Left renal pelvis (tissue), 4 donors: ENCODE measurements at places on chromosomes 4 and X. TPM values are rescaled to one million over a fixed set of nuclear protein-coding genes. Genes with fewer than 3 reads are reported as not detected.

TRIM61 gene
- 3.3 TPM for polyA plus RNA-seq

TENM3 gene
- polyA plus RNA-seq = 15.2 TPM

FAM47C gene
- polyA plus RNA-seq = not detected

SMIM20 gene
- polyA plus RNA-seq = 44.9 TPM

ARX gene
- not detected for polyA plus RNA-seq

UPF3B gene
- polyA plus RNA-seq = 17.5 TPM

TMEM150C gene
- polyA plus RNA-seq = 24.0 TPM

RASGEF1B gene
- polyA plus RNA-seq = 12.5 TPM

PAGE2B gene
- polyA plus RNA-seq = not detected

GRCh38 chr4:38889143-38889542 lies 21.5 kb downstream of the FAM114A1 start:
- DNase-seq = no peak

- no peak for DNase-seq
These were observed 191.0 kb downstream of the AFF2 start for GRCh38 chrX:148691456-148691855.

DNA sequence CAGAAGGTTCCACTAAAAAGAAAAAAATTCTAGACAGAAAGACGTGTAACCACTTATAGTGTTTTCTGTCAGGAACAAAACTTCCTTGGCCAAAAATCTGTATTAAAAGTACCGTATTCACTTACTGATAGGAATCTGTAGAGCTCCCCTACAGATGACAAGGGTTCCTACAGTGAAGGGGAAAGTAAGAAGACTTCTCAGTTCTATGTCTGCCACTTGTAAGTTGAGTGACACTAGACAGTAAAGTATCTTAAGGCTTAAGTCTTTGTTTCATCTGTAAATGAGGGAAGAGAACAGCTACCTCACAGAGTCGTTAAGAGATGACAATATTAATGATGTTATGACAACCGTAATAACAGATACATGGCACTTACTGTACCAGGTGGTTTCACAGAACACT lies 3.3 kb downstream of the COQ2 start:
- no peak for DNase-seq

- DNase-seq = no peak
These were observed 10.9 kb downstream of the MFAP3L start for GRCh38 chr4:170015285-170015684.

DNA sequence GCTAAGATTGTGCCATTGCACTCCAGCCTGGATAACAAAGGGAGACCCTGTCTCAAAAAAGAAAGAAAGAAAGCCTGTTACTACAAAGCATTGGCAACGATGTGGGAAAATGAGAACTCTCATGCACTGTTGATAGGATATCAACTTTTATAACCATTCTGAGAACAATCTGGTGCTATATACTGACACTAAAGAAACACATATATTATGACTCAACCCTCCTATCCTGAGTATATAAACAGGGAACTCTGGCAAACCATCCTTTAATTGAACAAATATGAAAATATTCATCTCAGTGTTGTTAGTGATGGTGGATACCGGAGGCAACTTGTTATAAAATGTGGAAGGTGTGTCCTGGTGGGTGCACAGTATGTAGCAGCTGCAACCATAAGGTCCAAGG lies 53.0 kb upstream of the SOD3 start:
- no peak for DNase-seq

DNA sequence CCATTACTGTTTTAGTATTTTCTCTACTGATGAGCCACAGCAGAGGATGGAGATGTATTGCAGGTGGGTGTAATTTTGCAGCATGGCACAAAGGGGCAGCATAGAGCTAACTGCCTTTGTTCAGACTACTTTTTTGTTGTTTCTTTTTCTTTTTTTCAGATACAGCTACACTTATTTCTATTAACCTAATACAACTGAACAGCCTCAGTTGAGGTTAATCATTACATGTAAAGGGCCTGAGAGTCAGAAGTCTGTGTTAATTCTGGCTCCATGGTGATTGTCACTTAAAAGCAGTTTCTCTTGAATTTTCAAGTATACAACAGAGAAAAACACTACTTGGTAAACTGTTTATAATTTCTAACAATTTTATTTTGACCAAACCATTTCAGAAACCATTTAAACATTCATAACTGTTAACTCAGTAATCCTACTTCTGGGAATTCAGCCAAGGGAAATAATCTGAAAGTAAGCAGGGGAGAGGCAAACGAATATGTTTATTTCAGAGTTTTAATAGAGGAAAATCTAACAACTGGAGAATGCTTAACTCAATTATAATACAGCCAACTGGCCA lies 13.9 kb upstream of the PPEF2 start:
- no peak for DNase-seq

DNA sequence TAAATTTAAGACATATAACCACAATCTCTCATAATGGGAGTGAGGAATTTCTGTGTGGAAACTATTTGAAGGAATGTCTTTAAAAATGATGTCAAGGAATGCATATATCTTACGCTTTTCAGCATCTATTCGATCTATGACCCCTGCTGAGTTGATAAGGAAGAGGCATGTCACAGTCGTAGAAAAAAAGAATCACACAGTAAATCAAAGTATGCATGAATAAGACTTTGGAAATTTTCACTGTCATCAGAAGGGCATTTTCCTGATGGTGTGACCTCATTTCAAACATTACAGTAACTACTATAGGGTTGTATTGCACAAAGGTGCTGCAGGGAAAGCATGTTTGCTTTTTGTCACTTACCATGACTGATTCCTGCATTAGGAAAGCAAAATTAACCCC lies 41.5 kb downstream of the REELD1 start:
- DNase-seq = no peak

GRCh38 chrX:139881130-139881529 lies 51.7 kb downstream of the ATP11C start:
- DNase-seq = no peak

- no peak for DNase-seq
These were observed 23.2 kb upstream of the LUZP4 start for GRCh38 chrX:115266300-115266699.

DNA sequence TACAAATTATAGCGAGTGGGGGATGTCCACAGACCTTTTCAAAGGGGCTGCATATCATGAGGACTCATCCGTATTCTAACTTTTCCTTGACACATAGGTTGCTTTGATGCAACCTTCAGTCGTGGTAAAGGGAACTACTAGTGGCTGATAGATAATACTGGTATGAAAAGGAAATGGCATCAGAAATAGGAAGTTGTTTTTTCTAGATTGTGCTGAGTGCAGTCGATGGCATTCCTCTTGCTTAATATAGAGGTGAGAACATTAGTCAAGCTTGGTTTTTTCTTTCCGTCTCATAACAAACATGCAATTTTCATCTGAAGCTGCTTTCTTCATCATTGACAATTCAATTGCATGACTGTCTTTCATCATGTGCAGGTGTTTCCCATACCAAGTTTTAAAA lies 16.6 kb downstream of the ENPEP start:
- no peak for DNase-seq

- no peak for DNase-seq
These were observed 135.9 kb downstream of the RAB28 start for GRCh38 chr4:13348216-13348615.

DNA sequence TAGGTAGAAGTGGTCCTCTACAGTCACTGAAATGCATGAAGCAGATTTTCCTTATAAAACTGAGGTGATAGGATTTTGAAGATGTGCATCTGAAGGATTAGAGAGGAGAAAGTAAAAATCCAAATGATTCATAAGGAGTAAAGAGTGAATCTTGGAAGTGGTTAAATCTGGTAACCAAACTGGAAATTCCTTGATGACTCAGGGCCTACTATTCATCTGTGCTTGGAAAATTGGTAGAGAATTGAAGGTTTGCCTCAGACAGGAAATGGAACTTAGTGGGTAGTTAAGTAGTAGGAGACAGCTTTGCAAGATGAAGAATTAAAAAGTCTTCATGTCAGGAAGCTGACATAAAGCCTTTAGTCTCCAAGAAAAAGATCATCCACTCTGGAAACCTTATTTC lies 368.9 kb upstream of the CTSO start:
- no peak for DNase-seq

DNA sequence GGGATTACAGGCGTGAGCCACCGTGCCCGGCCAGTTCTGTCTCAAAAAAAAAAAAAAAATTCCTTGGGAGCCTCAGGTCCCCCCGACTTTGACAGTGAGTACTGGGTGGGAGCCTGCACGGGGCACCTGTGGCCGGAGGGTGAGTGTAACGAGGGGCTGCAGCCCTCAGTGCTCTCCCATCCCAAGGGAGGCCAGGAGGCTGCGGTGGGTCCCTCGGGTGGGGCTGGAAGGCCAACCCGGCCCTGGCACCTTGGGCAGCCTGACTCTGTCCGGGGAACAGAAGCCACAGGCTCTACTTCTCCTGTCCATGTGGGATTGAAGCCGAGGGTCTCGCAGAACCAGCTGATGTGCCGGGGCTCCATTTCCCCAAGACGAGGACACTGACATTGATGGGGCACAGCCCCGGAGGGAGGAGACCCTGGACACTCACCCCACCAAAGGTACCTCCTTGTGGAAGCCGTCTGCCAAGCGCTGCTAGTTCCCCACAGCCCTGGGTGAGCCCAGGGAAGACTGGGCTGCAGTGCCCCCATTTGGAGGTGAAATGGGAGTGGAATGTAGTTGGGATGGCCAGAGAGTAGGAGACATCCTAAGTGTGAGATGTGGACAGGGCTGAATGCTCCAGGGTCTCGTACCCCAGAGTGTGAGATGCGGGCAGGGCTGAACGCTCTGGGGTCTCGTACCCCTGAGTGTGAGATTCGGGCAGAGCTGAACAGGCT lies 2.3 kb upstream of the SLC26A1 start:
- DNase-seq = no peak

GRCh38 chr4:6307230-6307629 lies 37.6 kb downstream of the WFS1 start:
- DNase-seq = no peak

GRCh38 chr4:158535130-158535614 lies 13.5 kb downstream of the RXFP1 start:
- DNase-seq = no peak

DNA sequence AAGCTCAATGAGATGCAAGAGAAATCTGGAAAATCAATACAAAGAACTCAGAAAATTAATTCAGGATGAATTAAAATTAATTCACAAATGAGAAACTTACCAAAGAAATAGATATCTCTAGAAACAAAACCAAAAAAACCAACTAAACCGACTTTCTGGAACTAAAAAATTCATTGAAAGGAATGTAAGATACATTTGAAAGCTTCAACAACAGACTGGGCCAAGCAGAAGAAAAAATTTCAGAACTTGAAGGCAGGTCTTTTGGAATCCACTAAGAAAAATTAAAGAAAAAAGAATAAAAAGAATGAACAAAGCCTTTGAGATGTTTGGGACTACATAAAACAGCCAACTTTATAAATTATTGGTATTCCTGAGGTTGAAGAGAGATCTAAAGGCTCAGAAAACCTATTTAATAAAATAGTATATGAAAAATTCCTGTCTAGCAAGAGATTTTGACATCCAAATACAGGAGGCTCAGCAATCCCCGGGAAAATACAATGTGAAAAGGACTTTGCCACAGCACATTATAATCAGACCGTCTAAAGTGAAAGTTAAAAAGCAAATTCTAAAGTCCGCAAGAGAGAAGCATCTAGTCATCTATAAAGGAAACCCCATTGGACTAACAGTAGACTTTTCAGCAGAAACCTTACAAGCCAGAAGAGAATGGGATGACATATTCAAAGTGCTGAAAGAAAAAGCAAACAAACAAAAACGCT lies 44.2 kb downstream of the NAT8L start:
- no peak for DNase-seq

- DNase-seq = no peak
These were observed 108.5 kb downstream of the HMX1 start for GRCh38 chr4:8762951-8763735.

DNA sequence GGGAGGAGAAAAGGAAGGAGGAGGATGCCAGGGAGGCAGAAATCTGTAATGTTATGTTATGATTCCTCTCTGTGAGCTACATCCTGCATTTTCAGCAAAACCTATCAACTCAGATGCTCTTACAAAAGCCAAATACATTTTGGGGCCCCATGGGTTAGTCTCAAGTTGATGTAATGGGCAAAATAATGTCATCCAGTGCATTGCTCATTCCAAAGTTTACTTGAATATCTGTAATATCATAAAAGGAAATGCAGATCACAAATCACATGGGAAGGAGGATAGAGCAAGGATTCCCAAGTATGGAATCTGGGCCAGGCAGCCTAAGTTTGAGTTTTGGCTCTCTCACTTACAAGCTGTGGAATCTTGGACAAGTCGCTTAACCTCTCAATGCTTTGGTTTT lies 74.9 kb upstream of the SOD3 start:
- DNase-seq = no peak

- DNase-seq = no peak
These were observed 12.7 kb downstream of the MAD2L1 start for GRCh38 chr4:120053911-120054310.

- DNase-seq = no peak
These were observed 453.4 kb upstream of the MAGEB2 start for GRCh38 chrX:29762006-29762405.

DNA sequence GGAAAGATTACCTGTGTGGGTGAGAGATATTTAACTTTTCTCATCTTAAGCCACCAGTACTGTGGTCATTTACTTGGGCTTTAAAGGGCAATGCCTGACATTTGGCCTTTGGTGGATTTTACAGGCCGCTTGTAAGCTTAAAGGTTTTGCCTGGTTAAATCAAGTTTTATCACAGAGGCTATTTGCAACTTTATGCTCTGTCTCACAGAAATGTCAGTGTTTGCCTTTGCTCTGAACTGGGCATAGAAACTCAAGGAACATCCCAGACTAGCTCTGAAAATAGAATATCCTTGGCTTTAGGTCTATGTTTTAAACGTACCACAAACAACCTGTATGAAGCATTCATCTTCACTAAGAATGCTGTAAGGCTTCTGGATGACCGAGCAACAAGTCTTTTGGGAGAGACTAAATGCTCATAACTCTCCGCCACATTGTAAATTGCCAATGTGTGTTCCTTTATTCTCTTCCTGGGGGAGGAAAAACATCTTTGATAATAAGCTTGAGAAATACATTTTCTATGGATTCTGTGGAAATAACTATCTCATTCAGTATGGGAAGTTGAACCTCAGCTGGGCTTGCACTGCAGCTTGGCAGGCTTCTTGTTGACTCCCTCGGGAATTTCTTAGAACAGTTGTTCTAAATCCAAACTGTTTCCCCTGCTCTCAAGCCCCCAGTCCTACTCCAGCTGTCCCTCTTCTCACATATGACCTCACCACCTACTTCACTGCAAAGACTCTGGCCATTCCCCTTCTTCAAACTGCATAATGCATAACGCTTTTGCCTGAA lies 105.8 kb upstream of the WDR44 start:
- no peak for DNase-seq

- DNase-seq = no peak
These were observed 656.3 kb downstream of the RPA4 start for GRCh38 chrX:97539970-97540519.

DNA sequence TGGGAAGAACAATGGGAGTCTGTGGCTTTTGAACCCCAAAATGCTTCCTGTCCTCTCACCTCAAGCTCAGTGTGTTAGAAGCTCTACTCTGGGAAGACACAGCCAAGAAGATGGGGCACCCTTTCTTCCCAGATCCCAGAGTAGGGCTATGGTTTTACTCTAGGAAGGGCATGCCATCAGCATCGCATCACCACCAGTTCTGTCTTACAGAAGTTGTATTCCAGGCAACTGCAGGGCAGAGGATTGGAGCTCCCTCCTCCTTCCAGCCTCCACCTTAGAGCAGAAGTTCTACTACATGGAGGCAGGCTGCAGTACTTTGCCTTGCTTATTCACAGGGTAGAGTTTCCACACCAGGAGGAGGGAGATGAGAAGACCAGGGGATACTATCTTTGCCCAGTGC lies 18.1 kb upstream of the ZFX start:
- DNase-seq = no peak

- no peak for DNase-seq
These were observed 149.5 kb downstream of the OR13H1 start for GRCh38 chrX:131693359-131693758.
